Activated T-helper 17 cell treated with anti-CD3 and anti-CD28 coated beads, Interleukin-2, amount 50 U/mL, for 72 hours (primary cell): ENCODE measurements at places on chromosomes 6 and 20. TPM values are rescaled to one million over a fixed set of nuclear protein-coding genes. Genes with fewer than 3 reads are reported as not detected.

The CFB gene
- total RNA-seq = not detected

The SRSF12 gene
- total RNA-seq = not detected

The LST1 gene
- 8.1 TPM for total RNA-seq

The PTCHD4 gene
- total RNA-seq = not detected

The KIF6 gene
- 0.48 TPM for total RNA-seq

The ESR1 gene
- not detected for total RNA-seq

The VSX1 gene
- total RNA-seq = not detected

The FRK gene
- total RNA-seq = 0.05 TPM

The TBXT gene
- not detected for total RNA-seq
